DMS79 (cell line): ENCODE measurements at places on chromosomes 13 and 19.
A peak's percentile ranks its signal among the peaks of the same experiment; 100 is the strongest.

DNA sequence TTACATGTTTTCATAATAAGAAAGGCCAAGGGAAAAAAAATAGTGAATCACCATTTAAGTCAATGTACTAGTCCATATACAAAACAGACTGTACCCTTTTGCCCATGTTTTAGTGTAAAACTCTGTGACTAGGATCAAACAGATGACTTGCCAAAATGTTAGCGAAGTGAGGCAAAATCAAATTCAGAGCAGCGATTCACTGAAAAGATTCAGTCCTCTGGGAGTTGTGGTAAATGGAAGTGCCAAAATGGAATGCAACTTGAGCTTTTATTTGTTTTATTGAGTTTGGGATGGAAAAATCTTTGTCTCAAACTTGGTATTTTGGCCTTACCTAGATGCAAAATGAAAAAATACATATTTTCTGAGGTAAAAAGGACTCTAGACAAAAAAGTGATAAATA, 9.1 kb downstream of the CDADC1 start:
- DNase-seq, result no peak

DNA sequence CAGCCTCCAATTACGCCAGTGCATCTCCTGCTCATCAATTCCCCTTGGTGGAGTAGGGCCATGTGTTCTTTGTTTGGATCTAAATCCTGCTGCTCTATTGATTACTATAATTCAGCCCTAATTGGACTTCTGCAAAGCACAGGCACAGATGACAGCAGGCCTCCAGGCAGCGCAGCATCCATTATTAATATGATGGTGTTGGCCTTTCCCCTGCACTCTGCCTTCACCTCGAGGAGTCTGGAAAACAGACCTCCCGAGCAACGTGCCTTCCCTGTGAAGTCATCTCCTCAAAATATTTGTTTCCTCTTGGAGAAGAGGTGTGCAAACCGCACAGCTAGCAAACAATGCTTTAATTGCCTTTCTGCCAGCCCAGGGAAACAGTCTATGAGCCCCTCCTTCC, 92.5 kb downstream of the UQCRFS1 start:
- DNase-seq, result no peak

DNA sequence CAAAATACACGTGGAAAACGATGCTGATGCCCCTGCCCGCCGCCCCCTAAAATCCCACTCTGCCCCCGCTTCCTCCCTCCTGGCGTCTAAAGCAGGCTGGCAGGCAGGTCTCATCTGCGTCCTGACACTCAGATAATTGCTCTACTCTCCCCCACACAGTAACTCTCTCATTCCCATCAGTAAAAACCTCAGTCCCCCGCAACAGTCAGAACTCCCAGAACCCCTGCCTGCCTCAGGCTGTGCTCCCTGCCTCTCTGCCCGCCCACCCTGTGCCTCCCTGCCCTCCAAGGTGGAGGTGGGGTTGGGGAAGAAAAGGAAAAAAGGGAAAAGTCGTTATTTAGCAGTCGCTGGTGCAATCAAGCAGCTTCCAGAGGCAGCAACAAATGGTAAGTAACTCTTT, 473.7 kb downstream of the EFNB2 start:
- no peak for DNase-seq

DNA sequence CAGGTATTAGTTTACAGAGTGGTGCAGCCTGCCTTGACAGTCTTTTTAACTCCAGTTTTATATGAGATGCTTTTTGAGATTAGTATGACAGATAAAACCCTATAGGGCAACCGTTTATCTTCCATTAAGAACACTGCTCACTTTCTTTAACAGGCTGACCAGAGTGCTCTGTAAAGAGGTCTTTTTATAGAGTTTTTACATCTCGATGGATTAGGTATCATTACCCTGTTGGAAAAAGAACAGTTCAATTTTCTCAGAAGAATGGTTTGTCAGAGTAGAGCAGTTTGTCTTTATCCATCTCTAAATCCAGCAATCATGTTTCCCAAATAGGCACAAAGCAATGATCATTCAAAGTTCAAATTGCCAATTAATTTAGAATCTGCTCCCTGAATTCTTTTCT, 395.2 kb upstream of the ARGLU1 start:
- no peak for DNase-seq

GRCh38 chr13:113539176-113539575, 45.4 kb upstream of the TFDP1 start:
- DNase-seq, result no peak

GRCh38 chr13:112638157-112638750, 50.3 kb upstream of the TUBGCP3 start:
- DNase-seq, result peak; percentile 49

DNA sequence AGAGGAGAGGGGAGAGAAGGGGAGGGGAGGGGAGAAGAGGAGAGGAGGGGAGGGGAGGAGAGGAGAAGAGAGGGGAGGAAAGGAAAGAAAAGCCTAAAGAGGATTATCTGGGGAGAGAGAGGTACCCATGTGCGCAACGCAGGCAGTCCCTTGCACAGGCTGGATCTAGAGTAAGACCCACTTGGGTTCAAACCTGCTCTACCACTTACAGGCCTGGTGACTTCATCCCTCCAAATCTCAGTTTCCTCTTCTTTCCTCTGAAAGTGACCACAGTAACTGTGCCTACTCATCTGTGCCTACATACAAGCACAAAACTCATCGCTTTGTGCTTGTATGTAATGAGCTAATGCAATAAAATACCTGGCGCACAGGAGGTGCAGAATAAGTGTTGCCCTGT, 732 bp upstream of the MAP1S start:
- DNase-seq, result no peak

GRCh38 chr19:55193481-55193880, 13.4 kb upstream of the SYT5 start:
- DNase-seq, result no peak

DNA sequence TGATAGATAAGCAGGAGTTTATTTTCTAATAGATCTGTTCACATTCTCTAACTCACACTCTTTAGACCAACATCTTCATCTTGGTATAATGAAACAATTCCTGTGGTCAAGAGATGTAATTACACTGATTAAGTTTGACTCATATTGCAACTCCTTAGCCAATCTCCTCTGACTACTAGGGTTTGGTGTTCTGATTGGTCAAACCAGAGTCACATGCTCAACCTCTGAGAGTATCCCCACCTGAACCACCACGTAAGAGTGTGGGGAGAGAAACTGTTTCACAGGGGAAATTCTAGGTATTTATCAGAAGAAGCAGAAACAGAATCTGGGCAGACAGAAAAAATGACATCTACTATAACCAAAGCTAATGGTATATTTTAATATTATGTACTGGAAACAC, 42.4 kb downstream of the UQCRFS1 start:
- no peak for DNase-seq

DNA sequence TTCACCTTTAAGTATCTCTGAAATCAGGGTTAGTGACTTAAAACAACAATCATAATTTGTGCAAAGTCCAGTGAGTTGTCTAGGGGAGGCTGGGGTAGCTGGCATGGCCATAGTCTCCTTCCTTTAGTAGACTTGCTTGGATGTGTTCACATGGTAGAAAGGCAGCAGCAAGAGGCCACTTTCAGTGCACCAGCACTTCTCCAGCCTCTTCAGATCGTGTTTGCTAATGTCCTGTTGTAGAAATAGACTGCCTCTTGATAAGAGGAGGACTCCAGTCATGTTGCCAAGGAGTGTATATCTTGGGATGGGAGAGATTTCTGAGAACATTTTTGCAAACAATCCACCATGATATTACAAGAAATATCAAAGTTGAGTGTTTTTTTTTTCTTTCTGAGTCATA, 22.9 kb downstream of the WDFY2 start:
- DNase-seq, result peak; percentile 10

DNA sequence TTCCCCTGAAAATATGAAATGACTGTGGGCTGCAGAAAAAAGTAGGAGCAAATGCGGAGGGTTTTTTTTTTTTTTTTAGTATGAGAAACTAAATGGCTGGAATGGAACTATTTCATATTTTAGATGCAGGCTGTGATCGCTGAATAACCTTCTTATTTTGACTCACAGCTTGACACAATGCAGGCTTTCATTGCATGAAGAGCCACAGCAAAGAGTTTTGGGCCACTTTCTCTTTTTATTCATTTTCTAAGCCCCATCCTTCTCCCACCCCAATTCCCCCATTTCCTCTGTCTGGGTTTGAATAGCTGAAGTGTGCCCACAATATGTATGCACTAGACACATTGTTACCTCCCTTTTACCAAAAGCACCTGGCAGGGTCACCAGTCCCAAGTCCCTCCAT, 125.9 kb downstream of the COG6 start:
- no peak for DNase-seq

DNA sequence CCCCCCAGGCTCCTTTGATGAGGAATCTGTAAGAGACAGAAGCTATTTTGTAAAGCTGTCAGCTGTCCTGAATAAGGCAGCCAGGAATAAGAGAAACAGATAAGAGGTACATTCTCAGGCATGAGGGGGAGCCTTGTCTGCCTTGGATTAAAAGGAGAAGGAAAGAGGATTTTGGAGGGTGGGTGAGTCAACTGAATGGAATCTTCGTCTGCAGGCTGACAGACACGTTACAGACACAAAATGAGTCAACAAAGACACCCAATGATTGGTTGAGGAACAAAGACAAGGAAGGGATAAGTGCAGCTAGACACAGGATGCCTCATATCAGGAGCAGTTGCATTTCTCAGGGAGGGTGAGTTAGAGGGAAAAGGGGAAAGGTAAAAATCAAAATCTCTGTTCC, 162.5 kb downstream of the OLFM4 start:
- no peak for DNase-seq

GRCh38 chr19:8421484-8422461, 8.7 kb downstream of the MARCHF2 start:
- no peak for DNase-seq

- DNase-seq, result no peak
These were observed 146.0 kb upstream of the KLF12 start for GRCh38 chr13:74280093-74280794.

DNA sequence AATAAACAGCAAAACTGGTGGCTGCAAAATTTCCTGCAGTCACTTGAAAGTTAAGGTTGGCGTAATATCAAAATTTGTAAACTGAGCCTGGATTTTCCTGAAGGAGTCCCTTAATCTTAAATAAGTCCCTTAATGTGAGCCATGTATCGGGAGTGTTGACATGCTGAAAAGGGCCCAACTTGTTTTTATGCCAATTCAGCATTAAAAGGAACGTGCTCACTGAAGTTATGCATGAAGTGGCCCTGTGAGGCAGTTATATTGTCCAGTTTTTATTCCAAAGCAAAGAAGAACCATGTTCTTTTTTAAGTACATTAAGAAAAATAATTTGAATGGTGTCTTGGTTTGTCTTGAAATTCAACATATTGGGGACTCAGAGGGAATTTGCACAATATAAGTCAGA, 1766.9 kb downstream of the SLITRK1 start:
- DNase-seq, result no peak

GRCh38 chr19:8142513-8142900, 6.9 kb downstream of the FBN3 start:
- no peak for DNase-seq

DNA sequence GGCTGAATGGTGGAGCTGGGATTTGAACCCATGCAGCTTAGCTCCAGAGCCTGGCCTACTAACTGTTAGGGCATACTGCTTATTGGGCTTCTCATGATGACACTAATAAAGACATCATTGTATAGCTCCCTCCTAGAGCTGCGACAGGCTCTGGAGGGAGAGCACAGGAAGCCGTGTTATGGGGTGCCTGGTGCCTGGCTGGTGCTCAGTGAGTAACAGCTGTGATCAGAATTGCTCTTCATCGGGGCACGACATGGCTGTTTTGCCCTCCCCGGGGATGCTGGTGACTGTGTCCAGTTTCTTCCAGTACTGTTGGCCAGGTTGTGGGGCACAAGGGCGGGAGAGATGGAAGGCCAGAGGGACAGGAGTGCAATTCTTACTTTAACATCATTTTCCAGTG, 5.1 kb downstream of the LYPD5 start:
- DNase-seq, result no peak

DNA sequence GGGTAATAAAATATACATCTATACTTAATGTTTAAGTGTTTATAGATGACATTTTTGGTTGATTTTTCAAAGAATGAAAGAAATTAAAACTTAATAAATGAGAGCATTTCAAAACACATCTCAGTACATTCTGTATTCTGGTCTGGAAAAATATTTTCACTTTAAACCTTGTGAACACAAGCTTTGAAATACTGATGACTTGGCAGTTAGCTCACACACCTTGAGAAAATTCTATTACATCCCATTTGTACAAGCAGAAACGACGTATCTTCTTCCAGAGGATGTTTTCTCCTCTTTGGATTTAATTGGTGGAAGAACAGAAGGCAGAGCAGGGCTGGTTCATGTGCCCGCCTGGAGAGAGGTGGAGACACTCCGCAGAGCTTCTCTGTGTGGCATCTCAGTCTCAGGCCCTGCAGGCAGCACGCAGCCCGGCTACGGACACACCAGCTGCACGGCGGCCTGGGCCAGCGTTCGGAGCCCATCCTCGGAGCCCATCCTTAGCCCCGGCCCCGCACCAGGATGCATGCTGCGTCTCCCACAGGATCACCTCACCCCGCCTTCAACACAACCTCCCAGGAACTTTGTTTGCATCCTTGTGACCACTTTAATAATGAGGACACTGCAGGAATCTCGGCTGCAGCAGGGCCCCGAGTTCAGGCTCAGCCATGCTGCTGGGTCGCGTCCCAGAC, 48.6 kb downstream of the SOX1 start:
- DNase-seq, result no peak

DNA sequence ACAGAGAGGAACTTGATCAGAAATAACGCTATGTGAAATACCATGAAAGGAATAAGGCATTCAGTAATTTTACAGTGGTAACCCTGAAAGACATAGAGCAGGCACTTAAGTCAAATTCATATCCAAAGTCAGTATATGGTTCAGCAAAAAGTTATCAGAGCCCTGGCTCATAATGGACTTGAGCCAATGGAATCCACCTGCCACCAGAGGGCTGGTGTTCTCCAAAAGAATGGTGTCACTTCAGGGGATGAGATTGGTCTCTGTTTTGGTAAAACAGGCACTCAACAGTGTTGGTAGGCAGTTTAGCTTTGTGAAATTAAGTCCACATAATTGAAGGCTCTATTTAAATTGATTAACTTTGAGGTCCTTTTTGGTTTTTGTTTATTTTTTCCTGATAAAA, 93.9 kb downstream of the LIG4 start:
- no peak for DNase-seq

GRCh38 chr19:4472174-4472974, at the start of gene HDGFL2:
TSS of gene HDGFL2 (plus strand) at chr19:4472297. CDS start at chr19:4472351, 54 bp downstream.
- DNase-seq, result no peak
